ENCODE measurements at places on chromosomes 3 and 15. TPM values are rescaled to one million over a fixed set of nuclear protein-coding genes. Genes with fewer than 3 reads are reported as not detected.

CPLX3 gene
- total RNA-seq: not detected

ATP13A5 gene
- not detected for total RNA-seq

CYP19A1 gene
- not detected for total RNA-seq

MESP2 gene
- total RNA-seq: 1.7 TPM

OSBPL10 gene
- 60.1 TPM for total RNA-seq

TGM5 gene
- total RNA-seq: 0.16 TPM

SNTN gene
- total RNA-seq: not detected

CDCP1 gene
- 155 TPM for total RNA-seq

SPRED1 gene
- total RNA-seq: 15.5 TPM

C3orf70 gene
- not detected for total RNA-seq

IL12A gene
- 0.42 TPM for total RNA-seq

LCTL gene
- not detected for total RNA-seq

HGD gene
- total RNA-seq: not detected

GPR62 gene
- not detected for total RNA-seq

CMC1 gene
- 25.9 TPM for total RNA-seq

KCNMB2 gene
- not detected for total RNA-seq

JMJD7 gene
- total RNA-seq: 24.1 TPM

PRR20G gene
- not detected for total RNA-seq

ST8SIA2 gene
- total RNA-seq: not detected

SI gene
- total RNA-seq: not detected

SH2D7 gene
- not detected for total RNA-seq

Data from hair follicular keratinocyte (primary cell).